Lower lobe of right lung (tissue), 2 donors: ENCODE measurements at places on chromosomes 11 and 22. TPM values are rescaled to one million over a fixed set of nuclear protein-coding genes. Genes with fewer than 3 reads are reported as not detected.

GRCh38 chr11:108253176-108253575, 30.3 kb downstream of the ATM start:
- DNase-seq: no peak

Gene CASP1
- 158 TPM for total RNA-seq

DNA sequence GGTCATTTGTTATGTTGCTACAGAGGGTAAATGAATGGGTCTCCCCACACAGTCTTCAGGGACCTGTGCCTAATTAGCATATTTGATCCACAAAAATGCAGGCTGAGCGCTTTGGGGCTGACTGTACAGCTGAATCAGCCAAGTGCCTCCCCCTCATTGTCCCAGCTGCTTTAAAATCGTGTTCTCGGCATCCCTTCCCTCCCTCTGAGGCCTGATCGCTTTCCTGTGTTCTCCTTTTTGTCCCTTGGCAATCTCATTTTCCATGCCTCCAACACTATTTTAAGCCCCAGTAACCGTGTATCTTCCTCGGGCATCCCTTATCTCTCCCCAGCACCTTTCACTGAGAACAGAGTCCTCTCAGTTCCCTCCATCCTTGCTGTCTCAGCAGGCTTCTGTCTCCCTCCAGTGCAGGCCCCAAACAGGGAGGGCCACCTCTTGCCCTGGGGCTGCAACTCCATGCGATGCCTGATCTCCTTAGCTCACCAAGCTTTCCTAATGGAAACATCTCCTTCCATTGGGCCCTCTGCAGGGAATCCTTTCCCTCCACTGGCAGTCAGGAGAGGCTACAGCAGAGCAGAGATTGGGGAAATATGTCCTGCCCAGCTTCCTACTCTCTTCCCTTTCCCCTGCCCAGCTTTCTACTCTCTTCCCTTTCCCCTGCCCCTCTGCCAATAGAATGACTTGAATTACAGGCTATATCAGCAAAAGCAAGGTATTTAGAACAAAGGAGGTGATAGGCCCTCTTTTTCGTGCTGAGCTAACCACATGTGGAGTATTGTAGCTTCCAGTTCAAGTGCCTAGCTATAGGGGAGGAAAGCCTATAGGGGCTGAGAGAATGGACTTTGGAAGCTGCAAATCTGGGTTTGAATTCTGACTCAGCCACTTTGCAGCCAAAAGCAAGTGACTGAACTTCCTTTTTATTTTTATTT, 13.8 kb downstream of the UQCR10 start:
- no peak for DNase-seq

DNA sequence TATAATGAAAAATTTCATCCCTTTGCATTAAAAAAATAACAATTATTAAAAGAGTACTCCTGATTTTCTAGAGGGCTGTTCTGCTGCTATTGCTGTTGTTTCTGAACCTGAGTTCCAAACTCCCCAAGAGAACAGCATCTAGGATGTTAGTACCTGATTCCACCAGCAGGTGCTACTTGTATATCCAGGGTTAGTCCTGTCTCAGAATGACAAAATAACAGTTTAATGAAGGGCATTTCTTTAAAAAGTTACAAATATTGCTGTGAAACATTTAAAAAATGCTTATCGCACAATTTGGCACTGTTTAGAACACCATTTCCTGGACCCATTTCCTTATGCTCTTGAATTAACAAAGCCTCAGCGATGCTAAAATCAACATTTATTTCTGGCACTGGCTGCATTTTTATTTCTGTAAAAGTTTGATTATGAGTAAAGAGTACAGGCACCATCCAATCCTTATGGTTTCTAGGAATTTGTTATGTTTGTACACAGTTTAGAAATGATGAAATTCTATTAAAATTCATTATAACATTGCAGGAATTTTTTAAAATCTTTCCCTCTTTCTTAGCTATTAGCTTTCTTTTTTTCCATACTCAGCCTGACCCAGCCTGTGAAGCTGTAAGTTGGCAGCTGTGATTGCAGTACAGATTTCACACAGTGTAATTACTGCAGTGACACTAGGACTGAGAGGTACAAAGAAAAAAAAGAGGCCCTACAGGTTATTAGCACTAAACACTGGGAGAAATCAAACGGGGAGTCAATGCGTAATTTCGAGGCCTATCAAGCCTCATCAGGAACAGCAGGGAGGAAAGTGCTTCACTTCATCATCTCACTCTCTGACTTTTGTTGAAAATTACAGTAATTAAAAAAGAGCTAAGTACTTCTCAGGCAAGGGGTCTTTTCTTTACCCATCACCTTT, 208.8 kb downstream of the DCDC1 start:
- DNase-seq: no peak

DNA sequence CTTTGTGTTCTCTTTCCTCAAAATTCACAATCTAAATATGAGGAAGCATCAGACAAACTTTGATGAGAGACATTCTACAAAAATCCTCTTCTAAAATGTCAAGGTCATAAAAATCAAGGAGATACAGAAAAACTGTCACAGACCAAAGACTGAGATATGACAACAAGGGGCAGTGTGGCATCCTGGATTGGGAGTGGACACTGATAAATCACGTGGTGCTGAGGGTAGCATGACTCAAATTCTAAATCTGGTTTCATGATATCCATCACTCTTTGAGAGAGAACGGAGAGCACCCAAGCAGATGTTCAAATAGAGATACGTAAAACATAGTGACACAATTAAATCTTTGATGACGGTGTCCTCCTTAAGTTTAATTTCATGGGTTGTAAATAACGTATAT, 13.0 kb upstream of the CARD18 start:
- no peak for DNase-seq

- DNase-seq: no peak
Measured at GRCh38 chr11:4480577-4481239, 1.7 kb upstream of the OR52K1 start.

DNA sequence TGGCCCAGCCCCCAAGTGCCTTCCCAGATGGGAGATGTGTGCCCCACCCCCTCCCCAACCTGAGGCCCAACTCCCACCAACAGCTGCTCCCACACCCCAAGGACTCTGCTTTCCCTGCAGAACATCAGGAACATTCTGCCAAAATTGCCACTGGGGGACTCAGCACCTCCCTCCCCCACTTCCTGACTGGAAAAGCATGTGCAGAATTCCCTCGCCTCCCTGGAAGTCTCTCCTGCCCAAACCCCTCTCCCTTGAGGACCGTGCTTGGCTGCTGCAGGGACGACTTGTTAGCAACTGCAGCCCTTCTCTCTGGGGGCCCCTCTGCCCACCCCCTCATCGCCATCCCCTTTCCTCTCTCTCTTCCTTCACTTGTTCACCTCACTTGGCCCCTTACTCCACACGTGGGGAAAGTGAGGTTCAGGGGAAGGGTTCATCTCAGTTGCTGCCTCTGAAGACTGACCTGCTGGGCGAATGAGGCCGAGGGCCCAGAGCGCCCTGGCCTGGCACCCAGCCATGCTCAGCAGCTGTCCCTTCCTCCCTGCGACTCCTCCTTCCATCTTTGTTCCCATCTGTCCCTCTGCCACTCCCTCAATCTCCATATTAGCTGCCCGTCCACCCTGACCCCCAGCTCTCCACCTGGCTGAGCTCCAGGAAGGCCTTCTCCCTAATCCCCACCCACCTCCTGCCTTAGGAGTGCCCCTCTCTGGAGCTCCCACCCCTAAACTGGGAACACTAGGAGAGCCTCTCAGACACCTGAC, 105.1 kb downstream of the CHST1 start:
- no peak for DNase-seq

GRCh38 chr11:82675838-82676237, 57.8 kb downstream of the FAM181B start:
- no peak for DNase-seq

DNA sequence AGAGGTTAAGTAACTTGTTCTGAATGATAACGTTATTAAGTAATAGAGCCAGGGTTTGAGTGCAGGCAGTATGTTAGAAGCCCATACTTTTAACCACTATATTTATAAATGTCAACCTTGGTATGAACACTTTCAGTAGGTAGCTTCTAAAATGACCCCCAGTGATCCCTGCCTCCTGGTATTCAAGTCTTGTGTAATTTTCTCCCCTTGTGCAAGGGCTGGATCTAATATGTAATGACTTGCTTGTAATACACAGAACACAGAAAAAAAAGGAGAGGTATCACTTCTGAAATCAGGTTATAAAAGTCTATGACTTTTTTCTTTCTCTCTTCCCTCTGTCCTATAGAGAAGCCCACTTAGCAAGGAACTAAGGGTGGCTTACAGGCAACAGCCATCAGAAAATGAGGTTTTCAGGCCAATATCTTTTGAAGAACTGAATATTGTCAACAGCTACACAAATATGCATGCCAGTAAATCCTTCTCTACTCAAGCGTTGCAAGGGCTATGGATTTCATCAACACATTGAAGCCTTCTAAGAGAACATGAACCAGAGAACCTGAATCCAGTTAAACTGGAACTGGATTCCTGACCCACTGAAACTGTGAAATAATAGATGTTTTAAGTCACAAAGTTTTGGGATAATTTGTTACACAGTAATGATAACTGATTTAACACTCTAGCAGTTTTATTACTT, 712.3 kb downstream of the METTL15 start:
- no peak for DNase-seq

DNA sequence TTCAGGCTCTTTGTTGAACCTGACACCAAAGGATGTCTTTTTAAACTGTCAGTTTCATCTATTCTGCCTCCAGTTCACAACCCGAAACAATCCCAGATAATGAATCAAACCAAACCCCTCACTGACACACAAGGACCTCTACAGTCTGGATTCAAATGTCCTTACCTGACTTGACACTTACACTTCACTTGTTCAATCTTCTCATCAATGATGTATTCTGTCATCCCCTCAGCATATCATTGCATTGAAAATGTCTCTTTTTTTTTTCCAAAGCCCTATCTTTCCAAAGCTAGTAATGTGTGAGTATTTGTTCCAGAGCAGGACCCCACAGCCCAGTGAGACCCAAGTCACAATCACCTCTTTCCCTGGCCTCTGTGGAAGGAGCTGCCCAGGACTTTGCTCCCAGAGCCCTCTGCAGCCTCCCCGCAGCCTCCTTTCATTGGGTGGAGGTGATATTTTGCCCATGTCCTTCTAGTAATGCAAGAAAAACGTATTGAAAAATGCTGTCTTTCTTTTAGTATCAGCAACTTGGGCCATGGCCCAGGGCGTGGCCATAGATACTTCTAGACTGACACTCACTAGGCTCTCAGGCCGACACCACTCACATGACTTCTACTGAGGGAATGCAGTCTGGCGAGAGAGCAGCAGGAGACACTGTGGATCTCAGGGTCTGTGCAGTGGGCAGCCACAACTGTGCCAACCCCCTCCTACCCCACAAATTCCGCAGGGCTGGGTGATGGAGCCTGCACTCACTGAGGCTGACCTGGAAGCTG, 18.2 kb downstream of the RFPL3 start:
- no peak for DNase-seq

GRCh38 chr11:117827521-117828511, 3.3 kb upstream of the FXYD2 start:
- no peak for DNase-seq

DNA sequence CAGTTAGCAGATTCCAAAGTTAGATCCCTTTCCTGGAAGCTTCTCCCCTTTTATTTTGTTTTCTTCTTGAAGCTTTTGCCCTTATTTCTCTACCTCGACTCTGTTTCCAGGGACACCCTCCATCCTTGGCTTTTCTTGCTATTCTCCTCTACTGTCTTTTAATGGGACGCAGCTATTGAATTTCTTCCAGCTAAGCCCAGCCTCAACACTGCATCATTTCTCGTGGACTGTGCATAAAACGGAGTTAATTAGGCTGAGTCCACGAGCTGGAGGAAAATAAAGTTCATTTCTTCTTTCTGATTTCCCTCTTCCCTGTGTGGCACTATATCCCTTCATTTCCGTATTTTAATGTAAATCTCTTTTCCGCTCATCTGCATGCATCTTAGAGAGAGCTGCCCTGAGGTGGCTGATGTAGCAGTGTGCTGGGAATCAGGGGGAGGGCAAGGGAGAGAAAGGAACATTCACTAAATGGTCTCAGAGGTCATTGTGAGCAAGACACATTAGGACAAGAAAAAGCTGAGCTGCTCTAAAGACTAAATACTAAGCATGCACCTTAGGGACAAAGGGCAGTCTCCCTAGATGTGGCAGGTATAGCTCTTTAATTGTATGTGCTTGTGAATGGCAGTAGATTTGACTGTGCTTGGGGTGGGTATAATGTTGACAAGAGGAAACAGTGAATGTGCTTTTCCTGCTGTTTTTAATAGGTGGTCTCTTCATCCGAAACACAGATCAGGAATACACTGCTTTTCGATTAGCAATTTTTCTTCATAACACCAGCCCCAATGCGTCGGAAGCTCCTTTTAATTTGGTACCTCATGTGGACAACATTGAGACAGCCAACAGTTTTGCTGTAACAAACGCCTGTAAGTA, 1.9 kb downstream of the GRIA4 start:
- DNase-seq: no peak

DNA sequence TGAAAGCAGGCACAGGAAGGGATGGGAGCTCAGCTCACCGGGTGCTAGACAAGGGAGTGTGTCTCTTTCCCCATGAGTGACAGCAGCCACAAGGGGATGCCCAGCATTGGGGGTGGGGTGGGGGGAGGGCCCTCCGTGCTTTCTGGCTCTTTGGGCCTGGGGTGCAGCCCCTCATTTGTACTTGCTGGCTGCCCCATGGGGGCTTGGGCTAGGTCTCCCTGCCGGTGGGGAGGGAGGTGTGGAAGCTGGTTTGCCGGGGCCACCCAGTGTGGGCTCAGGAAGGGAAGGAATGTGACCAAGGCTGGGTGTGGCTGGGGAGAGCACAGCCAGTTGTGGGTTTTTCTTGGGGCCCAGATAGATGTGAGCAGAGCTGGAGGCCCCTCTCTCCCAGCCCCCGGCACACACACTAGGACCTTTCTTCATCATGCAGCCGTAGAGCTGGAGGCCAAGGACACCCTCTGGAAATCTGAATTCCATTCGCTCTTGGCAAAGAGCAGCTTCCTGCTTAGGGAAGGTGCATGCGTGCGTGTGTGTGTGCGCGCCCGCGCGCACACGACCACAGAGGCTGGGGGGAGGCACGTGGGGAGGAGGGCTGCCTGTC, 25.8 kb downstream of the KCNQ1OT1 start:
- no peak for DNase-seq

Gene MPPED2
- 1.5 TPM for total RNA-seq

Gene NKAPD1
- 20.6 TPM for total RNA-seq

Gene OR10A2
- not detected for total RNA-seq

Gene TRIM6
- 3.7 TPM for total RNA-seq

Gene ANKK1
- 0.41 TPM for total RNA-seq
